ENCODE measurements at places on chromosomes 3 and 15.

DNA sequence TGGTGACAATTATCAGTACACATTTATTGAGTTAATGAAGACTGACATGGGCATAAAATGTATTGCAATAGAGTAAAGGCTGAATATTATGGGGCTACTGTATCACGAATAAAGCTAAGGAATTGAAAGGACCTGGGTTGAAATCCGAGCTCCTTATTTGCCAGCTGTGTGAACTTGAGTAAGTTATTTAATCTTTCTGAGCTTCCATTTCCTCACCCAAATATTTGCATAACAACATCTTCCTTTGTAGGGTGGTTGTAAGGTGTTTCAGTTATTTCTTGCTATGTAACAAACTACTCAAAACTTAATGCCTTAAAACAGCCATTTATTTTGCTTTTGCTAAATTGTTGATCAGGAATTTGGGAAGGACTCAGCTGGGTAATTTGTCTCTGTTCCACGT is 111.1 kb upstream of the TSC22D2 start:
- DNase-seq: no peak

DNA sequence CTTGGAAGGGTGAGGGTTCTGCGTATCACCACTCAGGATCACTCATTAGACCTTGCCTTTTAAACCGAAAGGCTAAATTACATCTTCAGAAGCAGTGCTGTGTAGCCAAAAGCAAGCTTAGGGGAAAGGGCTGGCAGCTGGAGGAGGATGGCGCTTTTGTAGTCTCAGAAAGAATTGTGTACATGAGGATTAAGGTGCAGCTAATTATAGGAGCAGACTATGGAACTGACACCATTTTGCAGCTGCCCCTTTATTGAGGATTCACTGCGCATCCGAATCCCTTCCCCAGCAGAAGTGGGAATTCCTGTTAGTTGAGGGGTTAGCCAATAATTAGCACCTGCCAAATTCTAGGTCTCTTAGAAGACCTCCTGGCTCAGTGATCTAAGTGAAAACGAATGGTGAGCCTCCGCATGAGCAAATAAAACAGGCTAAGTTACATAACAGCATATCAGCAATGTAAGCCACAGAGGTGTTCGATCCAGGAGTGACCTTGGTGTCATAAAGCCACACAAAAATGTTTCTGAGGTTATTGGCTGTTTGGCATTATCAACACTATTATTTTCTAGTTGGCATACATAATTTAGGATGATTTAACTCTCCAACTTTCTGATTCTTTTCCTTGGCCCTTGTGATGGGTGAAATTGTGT is 42.6 kb upstream of the SEMA6D start:
- DNase-seq: no peak

- no peak for DNase-seq
These were observed 134.3 kb downstream of the VGLL4 start for GRCh38 chr3:11509173-11510000.

- DNase-seq: no peak
These were observed 3.5 kb downstream of the TNFSF10 start for GRCh38 chr3:172519740-172520139.

GRCh38 chr3:50444213-50444612 is 59.2 kb downstream of the CACNA2D2 start:
- no peak for DNase-seq

DNA sequence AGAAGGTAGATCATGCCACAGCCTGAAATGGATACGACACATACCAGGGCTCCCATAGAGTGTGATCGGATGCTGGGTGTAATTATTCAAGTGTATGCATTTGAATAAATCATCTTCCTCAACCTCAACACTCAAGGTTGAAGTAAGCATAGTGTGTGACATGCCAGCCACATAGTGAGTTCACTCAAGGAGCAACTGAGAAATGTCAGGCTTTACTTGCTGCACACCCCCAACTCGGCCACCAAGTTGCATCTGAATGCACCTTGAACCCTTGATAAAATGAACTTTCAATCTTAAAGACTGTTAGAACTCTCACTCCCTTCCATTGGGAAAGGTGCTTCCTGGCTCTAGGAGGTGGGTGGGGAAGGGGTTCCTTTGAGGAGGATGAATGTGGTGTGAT is 121.3 kb downstream of the GHSR start:
- no peak for DNase-seq

- DNase-seq: no peak
These were observed 158.8 kb downstream of the SLCO3A1 start for GRCh38 chr15:92012368-92012629.

GRCh38 chr3:126473292-126474168 is 2.2 kb downstream of the ZXDC start:
- no peak for DNase-seq

DNA sequence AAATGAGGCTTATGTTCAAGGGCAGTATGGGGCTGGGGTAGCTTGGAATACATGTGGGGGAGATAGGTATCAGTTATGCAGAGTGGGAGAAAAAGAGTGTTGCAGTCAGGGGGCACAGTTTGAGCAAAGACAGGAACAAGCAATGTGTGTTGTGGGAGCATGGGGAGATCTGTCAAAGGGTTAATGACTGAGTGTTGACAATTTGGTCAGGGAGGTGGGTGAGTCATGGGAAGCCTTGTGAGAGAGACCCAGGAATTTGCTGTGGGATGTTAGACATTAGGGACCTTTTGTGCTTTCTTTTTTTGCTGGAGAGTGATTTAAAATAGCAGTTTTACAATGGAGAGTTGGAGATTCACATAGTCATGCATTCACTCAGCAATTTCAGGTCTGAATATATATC is 221.6 kb upstream of the NR2E3 start:
- no peak for DNase-seq
